ENCODE measurements at places on chromosomes 1 and 21.
A peak's percentile ranks its signal among the peaks of the same experiment; 100 is the strongest.

GRCh38 chr1:182752077-182752988, 37.2 kb upstream of the NPL start:
- peak; percentile 9 for DNase-seq

DNA sequence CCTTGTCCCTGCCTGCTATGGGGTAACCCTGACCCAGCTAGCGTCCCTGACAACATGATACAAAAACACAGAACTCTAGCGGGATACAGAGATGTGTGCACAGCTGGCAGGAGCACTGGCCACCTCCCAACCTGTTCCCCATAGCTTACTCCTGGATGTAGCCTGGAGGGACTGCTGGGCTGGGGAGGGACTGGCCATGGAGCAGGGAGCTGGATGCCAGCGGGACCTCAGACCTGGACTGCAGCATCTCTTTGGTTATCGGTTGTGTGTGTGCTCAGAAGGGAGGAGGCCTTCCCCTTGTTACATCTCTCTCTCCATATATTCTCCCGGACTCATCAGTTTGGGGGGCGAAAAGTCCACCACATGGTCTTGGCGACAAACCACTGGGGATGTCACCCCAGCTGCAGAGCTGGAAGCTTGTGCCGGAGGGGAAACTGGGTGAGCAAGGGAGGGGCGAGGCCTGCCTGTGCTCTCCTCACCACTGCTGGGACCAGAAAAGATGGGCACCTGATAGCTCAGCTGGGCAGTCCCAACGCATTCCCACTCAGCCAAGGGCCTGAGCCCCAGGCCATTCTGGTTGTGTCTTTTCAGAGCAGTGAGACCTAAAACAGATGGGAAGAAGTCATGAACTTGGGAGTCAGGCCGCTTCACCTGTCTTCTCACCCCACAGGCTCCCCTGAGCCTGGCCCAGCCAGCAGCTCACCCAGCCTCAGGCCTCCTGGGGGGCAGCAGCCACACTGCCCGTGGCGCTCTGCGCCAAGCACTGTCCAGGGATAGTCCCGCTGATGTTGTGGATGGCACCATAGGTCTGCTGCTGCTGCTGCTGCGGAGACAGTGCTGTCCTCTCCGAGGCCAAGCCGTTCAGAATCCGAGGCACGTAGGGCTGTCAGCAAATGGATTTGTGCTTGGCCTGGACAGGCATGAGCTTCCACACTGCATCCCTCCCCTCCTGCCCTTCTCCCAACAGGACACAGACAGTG, 35.6 kb downstream of the TMEM63A start:
- DNase-seq, result no peak

DNA sequence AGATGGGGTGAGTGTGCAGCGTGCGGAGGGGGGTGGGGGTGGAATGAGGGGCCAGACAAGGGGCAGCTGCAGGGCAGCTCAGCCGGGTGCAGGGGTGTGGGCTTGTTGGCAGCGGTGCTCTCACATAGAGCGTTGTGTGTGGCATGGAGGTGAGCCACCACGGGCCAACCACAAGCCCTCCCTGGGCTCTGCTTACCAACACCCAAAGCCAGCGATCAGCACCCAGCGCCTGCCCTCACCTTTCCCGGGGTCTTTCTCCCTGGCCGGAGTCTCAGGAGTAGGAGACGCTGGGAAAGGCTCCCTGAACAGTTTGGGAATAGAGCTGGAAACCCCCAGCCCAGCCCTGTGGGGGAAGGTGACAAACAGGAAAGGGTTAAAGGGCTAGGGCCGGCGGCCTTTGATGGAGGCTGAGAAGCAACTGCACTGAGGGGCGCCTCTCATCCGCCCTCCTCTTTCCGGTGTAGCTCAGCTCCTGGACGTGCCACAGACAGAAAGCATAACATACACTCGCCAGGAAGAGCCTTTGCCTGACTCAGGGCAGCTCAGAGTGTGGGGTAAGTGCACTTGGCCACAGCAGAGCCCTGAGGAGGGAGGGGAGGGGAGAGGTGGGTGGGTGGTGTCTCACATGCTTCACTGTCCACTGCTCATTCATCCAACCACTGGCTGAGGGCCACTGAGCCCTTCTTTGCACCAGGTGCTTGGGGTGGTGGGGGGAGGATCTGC, 577 bp downstream of the IKBKE start:
- DNase-seq, result no peak

DNA sequence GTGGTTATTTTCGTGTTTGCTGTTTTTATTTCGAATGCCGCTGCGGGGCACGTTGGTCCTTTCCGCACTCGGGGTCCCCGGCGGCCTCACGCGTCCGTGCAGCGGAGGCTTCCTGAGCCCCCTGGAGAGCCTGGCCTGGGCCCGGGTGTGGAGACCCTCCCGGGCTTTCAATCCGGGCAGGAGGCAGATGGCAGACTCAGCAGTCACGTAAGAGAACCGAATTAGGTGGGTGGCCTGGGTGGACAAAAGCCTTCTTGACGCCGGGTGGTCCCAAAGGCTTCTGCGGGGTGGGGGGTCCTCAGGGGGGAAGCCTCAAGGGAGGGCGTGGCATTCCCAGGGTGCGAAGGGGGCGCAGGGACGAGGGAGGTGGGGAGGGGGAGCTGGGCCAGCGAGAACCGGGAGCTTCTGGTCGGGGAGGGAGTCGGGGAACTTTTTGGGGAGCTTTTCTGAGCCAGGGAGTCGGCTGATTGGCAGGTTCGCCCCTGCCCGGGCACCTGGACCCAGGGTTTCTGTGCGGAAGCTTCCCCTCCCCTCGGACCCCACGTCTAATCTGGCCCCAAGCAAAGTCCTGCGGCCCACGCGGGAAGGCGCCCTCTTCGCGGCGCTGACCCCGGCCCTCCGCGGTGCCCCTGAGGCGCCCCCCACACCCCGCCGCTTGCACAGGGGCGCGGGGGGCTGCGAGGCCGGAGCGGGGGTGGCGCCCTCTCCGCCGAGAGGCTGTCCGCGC, 1.3 kb upstream of the HES4 start:
- no peak for DNase-seq

GRCh38 chr1:225467193-225468020, 39.6 kb upstream of the LBR start:
- no peak for DNase-seq

DNA sequence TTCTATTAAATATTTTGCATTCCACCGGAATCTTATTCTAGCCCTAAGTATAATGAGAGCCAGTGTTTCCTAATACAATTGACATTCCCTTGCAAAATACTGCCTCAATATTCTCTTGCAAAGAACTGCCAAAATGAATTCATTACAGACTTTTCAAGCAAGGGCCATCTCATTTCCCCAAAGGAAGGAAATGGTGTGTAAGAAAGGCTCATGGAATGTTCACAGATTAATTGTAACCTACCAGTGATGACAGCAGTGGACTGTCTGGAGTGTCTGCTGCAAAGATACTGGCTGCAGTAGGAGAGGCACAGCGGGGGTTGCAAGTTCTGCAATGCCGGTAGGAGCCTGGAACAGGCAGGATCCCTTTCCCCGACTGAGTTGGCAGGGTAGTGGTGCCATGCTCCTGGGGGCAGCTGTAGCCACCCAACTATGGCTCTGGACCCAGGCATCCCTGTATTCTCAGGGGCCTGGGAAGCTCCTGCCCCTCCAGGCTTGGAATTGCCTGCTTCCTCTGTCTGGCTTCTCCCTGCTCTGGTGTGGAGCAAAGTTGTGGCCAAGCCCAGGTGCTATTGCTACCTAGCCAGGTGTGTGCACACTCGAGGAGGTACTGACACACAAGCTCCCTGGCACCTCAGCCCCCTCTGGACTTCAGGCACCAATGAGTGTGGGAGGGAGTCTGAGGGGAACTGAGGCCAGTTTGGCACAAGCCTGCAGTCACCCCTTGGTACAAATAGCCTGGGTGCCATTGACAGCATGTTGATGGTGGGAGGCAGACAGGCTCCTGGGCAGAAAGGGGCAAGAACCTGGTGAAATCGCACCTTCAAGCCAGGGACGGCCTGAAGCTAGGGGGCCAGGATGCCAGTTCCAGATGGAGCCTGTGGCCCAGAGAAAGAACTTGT, 1371.0 kb downstream of the KCNT2 start:
- no peak for DNase-seq

- no peak for DNase-seq
These were observed 35.9 kb upstream of the CCSAP start for GRCh38 chr1:229378586-229379367.

GRCh38 chr1:245000872-245001188, 136.5 kb upstream of the HNRNPU start:
- DNase-seq, result no peak

- DNase-seq, result no peak
These were observed 3.4 kb upstream of the KCNN3 start for GRCh38 chr1:154873321-154873950.

DNA sequence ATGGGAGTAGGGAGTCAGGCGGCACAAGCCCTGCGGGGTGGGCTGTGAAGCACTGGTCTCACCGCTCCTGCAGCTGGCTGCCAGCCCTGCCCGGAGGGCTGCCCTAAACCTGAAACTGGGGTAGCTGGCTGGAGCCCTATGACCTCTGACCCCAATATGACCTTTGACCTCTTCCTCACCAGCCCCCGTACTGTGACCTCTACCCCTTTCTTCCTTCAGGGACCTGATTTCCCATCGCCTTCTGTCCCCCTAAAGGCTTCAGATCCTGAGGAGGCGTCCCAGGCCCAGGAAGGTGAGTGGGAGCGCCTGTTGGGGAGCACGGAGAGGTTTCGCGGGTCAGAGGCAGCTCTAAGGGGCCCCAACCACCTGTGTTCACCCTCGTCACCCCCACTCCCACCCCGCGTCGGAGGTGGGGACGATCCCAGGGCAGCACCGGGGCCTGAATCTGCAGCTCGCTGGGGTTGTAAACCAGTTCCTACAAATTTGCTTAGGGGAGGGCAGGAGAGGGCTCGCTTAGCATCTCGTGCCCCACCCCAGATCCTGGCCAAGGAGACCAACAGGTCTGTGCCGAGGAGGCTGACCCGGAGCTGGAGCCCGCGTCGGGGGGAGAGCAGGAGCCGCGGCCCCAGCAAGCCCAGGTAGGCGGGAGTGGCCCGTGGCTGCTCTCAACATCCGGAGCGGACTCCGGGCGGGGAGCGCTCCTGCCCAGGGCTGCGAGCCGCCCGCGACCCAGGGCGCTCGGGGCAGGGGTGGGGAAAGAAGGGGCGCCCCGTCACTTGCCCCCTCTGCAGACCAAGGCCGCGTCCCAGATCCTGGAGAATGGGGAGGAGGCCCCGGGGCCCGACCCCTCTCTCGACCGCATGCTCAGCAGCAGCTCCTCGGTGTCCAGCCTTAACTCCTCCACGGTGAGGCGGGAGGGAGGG, 7.3 kb downstream of the SYTL1 start:
- DNase-seq, result no peak

DNA sequence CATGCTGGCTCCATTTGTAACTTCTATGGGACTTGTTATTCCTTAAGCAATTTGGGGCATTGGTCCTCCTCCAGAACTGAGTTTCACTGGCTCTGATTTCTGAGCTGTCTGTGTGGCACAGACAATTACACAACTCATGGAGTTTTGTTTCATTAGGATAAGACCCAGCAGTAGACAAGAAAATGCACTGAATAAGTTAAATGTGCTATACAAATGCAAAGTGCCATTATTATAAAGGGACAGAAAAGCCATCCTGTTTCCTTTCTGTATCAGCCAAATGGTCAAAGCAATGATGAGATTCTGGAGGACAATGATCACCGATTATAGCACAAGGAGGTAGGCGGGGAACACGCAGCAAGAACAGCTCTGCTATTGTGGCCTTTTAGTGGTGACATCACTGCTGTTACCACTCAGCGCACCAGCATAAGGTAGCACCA, 81.9 kb downstream of the CNIH3 start:
- peak; percentile 6 for DNase-seq

DNA sequence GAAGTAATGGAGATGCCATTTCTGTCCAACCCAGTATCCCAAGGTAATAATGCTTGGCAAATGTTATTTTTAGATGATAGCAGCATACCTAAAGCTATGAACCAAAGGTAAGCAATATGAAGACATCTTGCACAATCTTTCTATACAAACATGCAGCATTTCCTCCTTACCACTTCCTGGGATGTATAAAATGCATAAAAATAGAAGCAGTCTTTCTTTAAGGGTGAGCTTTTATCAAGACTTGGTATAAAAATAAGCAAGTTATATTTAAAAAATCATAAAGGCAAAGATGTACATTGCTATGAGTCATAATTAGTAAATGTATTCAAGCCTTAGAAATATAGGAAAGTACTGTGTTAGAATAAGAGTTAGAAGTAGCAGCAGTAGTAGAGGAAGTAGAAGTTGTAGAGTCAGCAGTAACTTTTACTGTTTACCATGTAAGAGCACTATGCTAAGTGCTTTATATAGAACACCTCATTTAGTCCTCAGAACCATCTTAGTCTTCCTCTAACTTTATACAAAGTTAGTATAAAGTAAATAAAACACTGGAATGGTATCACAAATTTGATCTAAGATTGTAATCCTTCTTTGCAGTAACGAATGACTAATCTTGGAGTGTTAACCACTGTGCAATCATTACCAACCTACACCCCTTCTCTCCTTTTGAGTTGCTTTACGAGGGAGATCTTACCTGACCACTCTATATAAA, 371.3 kb downstream of the VAV3 start:
- no peak for DNase-seq

DNA sequence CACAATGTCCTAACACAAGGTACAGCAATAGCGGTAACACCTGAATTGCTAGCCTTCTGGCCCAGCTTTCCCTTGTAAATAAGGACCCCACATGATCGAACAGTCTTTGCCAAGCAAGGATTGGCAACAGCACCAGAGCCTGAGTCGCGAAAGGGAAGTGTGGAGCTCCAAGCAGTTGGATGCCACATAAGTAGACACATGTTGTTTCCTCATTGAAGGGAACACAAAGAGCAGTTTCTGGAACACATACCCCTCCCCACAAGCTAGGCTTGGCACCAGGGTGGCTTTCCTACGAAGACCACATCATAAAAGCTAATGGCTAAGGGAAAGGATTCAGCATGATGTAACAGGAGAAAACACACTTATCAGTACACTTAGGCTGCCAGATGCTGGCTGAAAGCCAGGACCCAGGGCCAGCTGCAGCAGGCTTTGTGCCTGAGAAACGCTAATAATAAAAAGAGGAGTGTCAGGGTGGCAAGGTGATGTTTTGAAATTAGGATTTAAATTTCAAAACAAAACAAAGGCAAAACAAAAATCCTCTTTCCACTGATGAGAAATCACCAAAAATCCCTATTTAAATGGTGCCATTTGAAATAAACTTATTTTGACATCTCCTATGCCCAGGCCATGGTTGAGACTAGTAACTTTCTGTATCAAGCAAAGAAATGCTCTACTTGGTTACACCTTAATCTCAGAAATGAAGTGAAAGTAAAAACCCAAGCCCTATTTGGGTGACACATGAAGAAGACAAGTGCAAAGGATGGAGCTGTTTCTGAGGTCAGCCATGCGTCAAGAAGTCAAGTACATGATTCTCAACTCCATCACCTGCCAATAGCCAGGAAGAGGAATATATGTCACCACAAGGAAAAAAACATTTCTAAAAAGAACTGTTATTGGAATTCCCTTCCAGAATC, 11.9 kb upstream of the CPLANE2 start:
- peak; percentile 75 for DNase-seq
